ENCODE measurements at places on chromosomes 13 and 19.

DNA sequence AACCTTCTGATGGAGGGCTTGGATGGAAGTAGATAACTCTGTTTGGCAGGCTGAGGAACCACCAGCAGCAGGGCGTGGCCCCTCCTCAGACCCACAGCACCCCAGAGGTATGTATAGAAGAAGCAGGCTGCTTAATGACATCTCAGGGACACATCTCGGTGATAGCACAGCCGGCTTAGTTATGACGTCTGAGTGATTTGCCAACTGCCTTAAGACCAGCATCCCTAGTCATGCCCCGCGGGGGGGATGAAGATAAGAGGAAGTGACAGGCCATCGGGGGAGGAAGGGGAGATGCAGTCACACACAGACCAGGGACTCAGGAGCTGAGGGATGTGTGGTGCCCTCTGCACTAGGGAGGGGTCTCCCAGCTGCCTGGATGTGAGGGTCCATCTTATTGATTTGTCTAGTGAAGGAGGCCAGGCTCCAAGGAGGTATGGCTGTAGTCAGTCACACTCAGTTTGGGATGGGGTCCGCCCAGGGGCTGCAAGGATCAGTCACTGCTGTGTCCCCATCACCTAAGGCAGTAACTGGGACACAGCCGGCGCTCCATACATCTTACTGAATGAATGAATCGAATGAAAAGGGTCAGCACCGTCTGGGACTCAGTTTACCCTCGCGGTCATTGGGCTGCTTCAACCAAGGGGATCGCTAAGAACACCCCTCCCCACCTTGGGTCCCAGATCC is 19.2 kb upstream of the ERCC1 start:
- no peak for DNase-seq

DNA sequence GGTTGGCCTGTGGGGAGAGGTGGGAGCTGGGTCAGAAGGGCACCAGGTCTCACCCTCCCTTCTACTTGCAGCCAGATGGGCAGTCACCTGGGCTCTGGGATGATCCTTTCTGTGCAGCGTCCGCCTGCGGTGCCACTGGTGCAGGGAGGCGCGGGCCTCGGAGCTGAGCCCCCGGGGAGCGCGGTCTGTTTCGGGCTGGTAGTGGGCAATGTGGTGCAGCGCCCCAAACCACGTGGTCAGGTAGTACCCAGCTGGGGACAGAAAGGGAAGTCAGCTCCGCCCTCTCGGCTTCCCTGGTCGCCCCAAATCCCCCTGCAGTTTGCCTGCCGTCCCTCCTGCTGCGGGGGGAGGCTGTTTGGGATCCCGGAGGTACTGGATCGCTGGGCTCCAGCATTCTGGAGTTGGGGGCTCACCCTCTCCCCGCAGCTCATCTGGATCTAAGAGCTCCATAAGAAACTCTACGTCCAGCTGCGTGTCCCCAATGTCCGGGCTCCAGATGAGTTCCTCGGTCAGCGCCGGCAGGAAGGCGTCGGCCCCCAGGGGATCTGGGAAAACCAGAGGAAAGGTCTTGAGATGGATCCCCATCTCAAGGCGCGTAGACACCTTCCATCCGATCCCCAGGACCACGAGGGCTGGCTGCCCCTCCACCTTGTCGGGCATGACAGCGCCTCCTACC is 8.8 kb downstream of the RINL start:
- no peak for DNase-seq

DNA sequence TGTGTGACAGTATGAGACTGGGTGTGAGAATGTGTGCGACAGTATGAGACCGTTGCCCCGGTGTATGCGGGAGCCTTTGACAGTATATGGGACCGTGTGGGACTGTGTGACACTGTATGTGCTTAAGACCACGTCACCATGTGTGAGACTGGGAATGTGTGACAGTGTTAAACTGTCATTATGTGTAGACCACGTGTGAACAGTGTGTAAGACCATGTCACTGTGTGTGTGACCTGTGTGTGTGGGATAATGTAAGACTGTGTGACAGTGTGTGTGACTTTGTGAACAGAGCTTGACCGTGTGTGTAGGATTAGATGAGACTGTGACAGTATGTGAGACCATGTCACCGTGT is 549 bp downstream of the ZNF583 start:
- DNase-seq = no peak

DNA sequence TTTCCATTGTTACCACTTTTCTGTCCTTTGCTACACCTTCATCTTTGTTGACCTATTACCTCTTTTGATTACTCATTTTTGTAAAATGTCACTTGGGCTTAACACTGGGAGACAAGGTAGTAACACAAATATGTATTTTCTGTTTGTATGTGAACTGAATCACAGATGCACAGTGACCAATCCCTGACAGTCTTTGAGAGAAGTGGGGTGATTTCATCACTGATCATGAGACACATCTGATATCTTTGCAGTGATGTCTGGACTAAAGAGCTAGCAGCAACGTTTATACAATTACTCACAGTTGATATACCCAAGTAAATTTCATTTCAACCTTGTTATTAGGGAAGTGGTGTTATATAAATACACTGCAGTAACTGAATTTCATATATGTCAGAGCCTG is 1397.4 kb upstream of the SPRY2 start:
- no peak for DNase-seq

- no peak for DNase-seq
Observed at GRCh38 chr19:50233308-50233910, 30.0 kb downstream of the MYH14 start.

Data from GM12878 (cell line).